ENCODE measurements at places on chromosomes 12 and 14.

- peak; percentile 16 for DNase-seq
Observed at GRCh38 chr12:32312049-32312670, 87.2 kb upstream of the FGD4 start.

DNA sequence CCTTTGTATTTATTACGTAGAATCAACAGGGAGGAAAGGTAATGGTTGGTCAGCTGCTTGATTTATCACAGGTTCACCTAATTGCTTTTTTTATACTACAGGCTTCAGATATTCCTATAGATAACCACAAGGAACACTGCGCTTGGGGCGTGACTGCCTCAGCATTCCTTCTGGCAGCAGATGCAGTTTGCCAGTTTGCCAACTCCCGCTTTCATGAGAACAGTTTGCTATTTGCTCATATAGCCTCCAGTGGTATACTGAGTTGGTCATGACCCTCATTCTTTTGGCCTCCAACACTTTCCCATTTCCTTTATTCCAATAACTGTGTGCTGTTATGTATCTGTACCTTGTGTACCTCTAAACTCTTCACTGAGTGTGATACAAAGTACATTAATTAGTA is 38.6 kb upstream of the ACSM4 start:
- DNase-seq, result no peak

DNA sequence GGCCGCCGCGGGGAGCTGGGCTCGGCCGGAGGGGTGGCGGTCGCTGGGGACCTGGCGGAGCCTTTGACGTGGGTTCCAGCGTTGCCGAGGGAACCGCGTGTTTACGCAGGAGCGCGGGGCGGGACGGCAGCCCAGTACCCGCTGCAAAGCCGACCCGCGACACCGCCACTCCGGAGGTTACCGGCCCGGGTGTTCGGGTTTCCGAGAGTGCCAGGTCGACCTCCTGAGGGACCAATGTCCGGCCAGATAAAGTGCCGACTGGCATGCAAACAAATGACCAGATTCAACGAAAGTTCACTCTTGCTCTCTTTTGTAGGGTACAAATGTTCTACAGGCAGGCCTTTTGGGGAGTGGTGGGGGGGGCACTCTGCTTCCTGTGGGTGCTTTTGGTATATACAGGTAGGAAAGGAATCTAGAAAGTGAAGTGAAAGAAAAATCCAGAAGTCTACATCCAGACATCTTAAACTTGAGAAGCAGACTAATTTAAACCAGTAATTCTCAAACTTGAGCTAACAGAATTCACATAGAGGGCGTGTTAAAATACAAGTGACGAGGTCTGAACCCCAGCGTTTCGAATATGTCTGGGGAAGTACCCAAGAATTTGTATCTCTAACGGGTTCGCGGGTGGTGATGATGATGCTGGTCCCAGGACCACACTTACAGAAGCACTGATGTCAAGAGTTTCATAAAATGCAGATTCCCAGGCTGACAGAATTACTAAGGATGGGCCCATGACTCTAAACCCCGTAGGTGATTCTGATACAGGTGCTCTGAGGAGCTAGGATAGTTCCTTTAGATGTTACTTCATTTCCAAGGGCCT is at the start of gene GPR135:
Gene GPR135 (minus strand): TSS at position 65 of the 820 bp plus-strand sequence. CDS start 154 bp downstream, outside the sequence.
- no peak for DNase-seq

DNA sequence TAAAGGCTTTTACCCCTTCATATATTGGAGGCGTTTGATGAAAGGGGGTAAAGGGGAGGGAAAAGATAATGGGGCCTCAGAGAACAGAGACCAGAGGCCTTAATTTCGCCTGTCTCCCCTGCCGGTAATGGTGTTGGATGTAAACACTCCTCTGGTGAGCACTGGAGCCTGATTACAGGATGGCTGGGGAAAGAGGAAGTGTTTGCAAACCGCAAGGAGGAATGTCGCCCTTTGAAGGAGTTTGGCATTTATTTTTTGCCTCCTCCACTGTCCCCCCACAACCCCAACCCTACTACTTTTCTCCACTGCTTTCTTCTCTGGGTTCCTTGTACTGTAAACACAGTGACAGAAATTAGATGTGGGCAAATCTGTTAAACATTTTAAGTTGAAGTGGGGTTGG is 211.9 kb upstream of the TBX3 start:
- DNase-seq, result no peak
